Anterior cingulate cortex (tissue), 58 donors: ENCODE measurements at places on chromosomes 16 and 17.

- DNase-seq = no peak
These were observed 633 bp downstream of the CDR2 start for GRCh38 chr16:22373662-22374310.

DNA sequence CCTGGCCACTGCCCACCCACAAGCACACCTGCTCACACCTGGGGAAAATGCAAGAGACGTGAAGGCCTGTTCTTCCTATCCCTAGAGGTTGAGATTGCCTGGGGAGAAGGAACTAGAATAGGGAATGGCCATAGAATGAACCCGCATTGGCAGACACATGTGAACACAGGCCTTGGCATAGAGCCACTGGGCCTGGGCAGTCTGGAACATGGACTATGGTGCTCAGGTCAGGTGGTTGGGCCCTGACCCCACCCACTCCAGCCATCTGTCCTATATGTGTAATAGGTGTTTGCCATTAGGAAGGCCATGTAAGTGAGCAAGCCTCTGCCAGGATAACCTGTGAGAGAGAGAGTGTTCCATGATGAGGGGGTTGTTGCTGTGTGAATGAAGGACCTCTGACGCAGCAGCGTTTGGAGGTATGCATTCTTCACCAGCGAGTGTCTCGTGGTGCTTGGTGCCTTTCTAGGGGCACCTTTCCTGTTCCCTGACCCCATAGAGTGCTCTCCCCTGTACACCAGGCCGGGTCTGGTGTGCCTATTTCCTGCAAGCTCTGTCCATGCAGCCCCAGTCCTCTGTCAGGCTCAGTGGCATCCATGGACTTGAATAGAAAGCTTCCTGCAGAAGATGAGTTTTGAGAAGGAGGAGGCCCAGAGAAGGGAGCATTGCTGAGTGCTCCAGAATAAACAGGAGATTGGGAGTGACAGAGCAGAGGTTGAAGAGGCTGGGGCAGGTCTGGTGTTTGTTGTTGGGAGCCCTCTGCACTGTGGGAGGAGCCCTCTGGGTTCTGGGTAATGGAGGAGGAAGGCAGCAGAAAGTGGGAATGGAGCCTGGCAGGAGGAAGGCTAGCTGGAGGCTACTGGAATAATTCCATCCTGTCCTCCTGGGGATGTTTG lies 15.6 kb downstream of the CTRL start:
- DNase-seq = no peak

DNA sequence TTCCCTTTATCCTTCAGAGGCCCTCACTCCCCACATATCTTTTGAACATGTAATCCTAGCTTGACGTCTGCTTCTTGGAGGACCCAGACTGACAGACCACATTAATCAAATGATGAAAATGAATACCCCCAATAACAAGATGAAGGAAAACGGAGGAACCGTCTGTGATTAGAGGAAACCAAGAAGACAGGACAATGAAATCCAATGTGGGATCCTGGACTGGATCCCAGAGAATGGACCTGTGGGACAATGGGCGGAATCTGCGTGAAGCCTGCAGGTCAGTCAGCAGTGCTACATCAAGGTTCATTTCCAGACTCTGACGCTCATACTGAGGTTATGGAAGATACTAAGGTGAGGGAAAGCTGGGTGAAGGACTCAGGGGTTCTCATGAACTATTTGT lies 35.9 kb downstream of the MBTPS1 start:
- no peak for DNase-seq

GRCh38 chr16:87860553-87861299 lies 8.6 kb downstream of the SLC7A5 start:
- DNase-seq = no peak

DNA sequence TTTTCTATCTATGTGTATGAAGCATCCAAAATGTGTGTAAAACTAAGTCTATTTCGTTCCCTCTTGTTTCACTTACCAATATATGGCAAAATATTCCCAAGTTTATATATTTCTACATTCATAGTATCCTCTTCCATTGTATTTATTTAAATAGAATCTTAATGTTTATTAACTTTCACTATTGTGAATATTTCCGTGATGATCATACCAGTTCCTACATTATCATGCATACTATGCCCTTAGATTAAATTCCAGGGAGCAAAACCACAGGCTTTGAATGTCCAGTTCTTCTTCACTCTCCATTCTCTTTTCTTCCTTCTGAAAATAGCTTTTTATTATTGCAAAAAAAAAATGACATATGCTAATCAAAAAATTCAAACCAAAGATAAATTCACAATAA lies 4.0 kb downstream of the MAP2K6 start:
- DNase-seq = no peak
